ENCODE measurements at places on chromosomes 6 and 20.

GRCh38 chr20:54469952-54470351 is 5.4 kb upstream of the DOK5 start:
- no peak for DNase-seq

GRCh38 chr6:155432293-155432692 is 23.3 kb downstream of the NOX3 start:
- DNase-seq = no peak

DNA sequence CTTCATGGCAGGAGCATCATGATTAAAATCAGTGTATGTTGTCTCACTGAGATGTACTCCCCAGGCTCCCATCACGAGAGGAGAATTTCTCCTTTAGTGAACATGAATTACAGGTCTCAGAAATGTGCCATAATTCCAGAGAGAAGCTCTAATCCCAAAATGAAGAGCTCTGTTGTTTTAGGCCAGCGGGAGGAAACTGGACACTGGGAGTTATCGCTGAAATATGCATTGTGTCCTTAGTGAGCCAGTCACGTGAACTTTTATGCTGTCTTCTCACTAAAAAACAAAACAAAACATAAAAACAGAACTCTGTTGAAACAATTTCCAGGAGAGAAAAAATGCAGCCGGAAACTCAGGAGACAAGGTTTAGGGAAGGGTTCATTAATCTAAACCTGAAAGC is 315.7 kb upstream of the NT5E start:
- DNase-seq = no peak

DNA sequence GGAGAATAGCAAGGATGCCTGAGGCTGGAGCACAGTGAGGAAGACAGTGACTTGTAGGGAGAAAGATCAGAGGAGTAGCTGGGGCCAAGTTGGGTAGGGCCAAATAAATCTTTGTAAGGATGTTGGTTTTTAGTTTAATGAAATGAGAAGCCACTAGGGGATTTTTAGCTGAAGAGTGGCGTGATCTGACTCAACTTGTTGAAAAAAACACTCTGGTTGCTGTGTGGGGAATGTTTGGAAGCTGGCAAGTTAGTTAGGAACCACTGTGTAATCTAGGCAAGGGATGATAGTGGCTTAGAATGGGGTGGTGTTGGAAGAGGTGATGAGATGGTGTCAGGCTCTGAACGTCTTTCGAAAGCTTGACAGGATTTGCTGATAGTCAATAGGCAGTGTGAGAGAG is 176.1 kb upstream of the HDDC2 start:
- DNase-seq = no peak

GRCh38 chr6:169638915-169639314 is 62.9 kb downstream of the WDR27 start:
- DNase-seq = no peak

DNA sequence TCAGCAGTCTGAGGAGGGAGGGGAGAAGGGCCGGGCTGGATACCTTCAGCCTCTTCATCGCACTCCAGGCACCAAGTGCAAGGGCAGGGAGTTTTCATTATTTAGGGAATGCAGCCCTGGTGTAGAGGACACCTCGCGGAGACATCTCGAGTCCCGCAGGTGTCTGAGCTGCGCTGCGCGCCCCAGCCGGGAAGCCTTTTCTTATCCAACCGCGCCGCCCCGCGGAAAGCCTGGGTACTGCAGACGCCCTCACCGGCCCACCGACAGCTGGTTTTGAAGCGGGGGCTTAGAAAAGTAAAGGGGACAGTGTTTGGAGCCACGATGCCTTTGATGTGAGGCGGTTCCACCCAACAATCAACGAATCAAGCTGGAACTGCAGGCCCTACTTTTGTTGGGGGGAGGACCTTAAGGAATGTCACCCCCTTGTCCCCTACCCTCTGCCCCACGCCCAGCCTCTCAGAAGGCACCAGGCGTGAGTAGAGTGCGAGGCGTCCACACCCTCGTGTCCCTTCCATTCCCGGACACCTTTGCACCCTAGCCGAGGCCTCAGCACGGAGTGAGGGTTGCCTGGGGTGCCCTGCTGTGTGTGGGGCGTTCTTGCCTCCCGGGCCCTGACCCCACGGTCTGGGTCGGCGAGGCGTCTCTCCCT is 8.6 kb downstream of the NKX2-2 start:
- no peak for DNase-seq

DNA sequence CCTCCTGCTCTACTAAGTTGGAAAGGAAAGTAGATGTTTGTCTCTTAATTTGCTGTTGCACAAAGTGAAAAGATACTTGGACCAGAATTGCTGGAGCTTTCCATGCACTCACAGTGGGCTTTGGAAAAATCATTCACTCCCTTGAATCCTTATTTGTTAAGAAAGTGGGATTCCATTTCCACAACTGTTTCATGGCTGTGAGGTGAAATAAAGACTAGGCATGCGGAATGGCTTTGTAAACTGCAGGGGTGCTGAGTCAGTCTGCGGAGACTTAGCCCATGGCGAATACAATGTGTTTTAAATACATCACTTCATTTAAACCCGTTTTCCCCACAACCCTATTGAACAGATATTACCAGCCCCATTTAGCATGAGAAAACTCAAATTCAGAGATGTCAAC is 36.8 kb upstream of the CLDN20 start:
- no peak for DNase-seq

DNA sequence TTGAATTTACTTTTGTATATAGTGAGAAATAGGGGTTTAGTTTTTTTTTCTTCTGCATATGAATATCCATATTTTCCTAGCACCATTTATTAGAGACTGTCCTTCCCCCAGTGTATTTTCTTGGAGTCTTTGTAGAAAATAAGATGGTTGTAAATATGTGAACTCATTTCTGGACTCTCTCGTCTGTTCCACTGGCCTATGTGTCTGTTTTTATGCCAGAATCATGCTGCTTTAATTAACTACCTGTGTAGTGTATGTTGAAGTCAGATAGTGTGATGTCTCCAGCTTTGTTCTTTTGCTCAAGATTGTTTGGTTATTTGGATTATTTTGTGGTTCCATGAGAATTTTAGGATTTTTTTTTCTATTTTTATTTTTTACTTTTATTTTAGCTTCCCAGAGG is 176.6 kb upstream of the RAB32 start:
- DNase-seq = no peak

DNA sequence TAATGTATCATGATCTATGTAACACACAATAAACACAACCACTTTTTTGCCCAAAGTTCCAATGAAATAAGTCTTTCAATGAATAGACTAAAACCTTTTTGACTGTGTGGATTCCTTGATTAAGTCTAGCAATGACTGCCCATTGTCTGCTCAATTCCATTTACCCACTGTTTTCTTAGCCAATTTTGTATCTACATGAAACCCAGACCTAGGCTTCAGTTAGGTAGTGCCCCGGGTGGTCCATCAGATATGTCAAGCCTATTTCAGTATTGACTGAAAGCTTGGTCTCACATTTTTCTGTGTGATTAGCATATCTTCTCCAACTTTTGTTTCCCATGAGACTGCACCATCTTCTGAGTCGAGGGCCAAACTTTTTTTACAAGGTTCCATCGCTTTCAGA is 615.0 kb downstream of the C6orf118 start:
- DNase-seq = no peak

GRCh38 chr6:118387921-118388701 is 160.0 kb upstream of the PLN start:
- peak; percentile 62 for DNase-seq

- DNase-seq = no peak
These were observed 5.4 kb downstream of the ZFP57 start for GRCh38 chr6:29675561-29675960.

- DNase-seq = no peak
These were observed 203.5 kb downstream of the UTRN start for GRCh38 chr6:144488590-144488989.

DNA sequence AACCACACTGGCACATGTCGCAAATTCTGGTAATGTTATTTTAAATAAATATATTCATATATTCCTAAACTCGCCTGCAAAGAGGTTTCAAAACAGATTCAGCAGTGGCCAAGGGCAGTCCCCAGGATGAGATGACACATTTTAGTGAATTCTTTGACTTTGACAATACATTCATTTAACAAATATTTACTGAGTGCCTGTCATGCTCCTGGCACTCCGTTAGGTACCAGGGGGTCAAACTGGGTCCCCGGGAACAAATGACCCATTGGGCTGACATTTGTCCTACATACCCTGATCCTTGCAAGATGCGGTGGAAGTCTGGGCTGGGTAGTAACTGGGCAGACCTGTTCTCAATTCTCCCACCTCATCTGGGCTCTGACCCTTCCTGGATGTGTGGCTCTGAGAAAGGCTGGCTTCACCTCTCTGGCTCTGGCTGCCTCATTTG is 74.9 kb downstream of the FYN start:
- DNase-seq = no peak

GRCh38 chr20:23255716-23256385 is 94.7 kb upstream of the NXT1 start:
- no peak for DNase-seq

- no peak for DNase-seq
These were observed 8.8 kb downstream of the PPIL1 start for GRCh38 chr6:36865835-36866234.

- no peak for DNase-seq
These were observed 11.8 kb upstream of the FAM184A start for GRCh38 chr6:119090256-119090655.

- DNase-seq = peak; percentile 15
These were observed 84.9 kb upstream of the TMEM181 start for GRCh38 chr6:158474961-158475343.

DNA sequence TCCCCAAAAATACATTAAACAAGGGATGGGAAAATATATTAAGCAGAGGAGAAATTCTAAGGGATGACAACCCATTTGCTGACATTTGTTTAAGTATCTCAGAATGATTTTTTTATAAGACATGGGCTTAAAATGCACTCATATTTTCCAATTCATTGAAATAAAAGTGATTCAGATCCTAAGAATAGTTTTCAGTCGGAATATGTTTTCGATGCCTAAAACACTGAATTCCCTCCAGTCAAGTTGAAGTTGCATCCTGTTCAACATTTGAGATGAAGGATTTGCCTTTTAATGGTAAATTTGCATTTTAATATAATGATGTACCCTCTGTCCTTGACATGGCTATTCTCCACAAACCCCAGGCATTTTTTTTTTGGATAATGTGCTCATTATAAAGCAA is 79.3 kb downstream of the PTCHD4 start:
- no peak for DNase-seq

- no peak for DNase-seq
These were observed 37.0 kb downstream of the PLCG1 start for GRCh38 chr20:41174373-41174772.

GRCh38 chr6:156948807-156949206 is 171.6 kb downstream of the ARID1B start:
- DNase-seq = no peak

DNA sequence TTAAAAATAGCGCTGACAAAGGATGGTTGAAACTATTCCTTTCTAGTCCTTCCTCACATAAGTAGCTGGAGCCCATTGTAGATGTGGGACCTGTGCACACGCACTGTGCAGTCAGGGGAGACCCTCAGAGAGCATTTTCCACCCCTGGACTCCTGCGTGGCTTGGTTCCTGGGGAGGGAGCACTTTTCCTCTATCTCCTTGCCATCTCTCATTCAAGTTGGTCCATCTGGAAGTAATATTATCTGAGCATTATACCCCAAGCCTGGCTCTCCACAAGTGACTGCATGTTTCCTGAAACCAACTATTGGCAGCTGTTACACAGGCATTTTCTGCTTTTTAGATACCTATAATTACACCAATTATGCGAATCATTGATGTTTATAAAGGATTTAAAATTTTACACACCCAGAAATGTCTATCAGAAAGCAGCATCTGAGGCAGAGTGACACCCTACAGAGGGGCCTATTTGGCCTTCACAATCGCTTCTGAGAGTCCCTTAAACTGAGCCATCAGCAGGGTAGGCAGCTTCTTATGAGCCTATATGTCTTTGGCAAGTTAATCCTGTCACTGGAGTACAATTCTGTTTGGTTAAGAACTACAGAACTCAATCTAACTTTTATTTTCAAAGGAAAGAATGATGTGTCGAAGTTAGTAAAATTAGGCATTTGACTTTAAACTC is 18.7 kb downstream of the SOX4 start:
- no peak for DNase-seq

GRCh38 chr6:45109551-45109950 is 218.6 kb upstream of the RUNX2 start:
- DNase-seq = no peak

GRCh38 chr6:44480097-44480541 is 92.6 kb downstream of the CDC5L start:
- no peak for DNase-seq

DNA sequence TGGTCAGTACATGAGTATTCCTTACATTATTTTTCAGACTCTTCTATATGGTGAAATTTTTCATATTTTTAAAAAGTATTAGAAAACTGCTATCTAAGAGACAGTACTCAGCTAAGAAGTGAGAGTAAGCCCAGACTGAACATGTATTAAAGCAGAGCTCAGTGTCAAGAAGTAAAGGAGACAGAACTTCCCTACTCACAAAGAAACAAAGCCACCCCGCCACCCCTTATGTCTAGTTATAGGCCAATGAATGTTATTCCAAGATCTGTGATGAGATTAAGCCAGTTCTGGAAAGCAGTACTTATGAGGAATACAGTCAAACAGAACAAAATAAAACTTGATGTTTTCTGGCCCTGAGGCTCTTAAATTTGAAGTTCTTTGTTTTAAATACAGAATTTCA is 114.5 kb downstream of the RNGTT start:
- no peak for DNase-seq

DNA sequence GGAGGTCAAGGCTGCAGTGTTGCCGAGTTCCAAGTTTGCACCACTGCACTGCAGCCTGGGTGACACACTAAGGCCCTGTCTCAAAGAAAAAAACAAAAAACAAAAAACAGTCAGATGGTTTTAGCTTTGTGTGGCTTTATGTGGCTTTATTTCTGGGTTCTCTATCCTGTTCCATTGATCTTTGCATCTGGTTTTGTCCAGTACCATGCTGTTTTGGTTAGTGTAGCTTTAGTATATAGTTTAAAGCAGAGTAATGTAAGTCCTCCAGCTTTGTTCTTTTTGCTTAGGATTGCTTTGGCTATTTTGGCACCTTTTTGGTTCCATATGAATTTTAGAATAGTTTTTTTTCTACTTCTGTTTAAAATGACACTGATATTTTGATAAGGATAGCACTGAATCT is 225.5 kb downstream of the HDGFL1 start:
- DNase-seq = no peak

DNA sequence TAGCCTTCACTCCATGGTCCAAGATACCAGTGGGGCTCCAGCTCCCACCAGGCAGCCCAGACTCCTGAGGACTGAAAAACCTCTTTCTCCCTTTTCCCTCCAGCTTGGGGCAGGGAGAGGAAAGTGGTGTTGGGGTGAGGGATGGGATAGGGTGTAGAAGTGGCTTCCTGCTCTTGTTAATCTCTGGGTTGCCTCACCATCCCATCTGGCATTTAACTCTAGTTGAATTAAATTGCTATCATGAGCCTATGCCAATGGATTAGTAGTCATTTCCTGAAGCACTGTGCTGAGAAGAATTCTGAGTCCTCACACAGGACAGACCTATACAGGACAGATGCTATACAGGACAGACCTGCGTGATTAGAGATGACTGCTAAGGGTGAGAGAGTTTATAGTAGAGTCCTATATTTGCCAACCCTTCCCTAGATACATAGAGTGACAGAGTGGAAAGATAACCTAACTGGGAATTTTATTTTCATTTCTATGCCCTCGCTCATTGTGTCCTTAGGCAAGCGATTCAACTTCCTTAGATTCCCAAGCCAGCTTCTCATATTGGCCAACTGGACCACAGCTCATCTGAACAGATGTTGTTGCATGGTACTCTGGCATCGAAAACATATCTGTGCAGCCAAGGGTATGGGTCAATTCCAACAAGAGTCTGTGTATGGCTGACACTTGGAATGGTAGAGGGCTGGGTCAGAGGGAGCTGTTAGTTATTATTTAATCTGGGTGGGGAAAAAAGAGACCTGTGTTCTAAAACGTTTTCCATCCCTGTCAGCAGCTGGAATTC is 42.8 kb downstream of the MCHR2 start:
- no peak for DNase-seq
